Activated CD8-positive, alpha-beta T cell treated with anti-CD3 and anti-CD28 coated beads, Interleukin-2, amount 10 ng/mL, durations not matched to agents 7 days and 5 days (primary cell): ENCODE measurements at places on chromosomes 2 and 18.

DNA sequence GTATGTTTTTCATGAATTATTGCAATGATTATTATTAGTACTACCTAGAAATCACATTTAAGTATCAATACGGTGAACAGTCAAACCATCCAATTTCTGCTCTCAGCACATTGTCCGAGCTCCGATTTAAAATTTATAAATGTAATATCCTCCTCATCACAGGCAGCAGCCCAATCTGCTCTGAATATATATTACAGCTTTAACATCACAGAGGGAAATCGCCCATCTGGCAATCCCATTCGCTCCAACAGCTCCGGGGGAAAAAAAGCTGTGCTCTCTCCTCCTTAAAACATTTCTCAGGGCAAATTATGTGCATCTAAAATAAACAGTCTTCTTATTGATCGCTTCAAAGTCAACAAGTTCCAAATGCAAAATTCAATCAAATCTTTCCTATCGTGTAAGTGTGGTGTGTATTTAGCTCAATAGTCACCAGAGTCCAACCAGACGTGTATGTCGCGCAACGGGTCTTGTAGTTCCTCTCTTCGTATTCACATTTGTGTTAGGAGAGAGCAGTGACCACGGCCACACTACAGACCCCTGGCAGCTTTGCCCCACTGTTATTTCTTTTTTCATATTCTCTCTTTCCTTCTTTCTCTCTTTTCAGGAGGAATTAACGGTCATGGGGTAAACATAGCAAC, 2.4 kb downstream of the FIGN start:
- no peak for DNase-seq

- DNase-seq = no peak
Measured at GRCh38 chr2:172662099-172662498, 73.5 kb upstream of the RAPGEF4 start.

DNA sequence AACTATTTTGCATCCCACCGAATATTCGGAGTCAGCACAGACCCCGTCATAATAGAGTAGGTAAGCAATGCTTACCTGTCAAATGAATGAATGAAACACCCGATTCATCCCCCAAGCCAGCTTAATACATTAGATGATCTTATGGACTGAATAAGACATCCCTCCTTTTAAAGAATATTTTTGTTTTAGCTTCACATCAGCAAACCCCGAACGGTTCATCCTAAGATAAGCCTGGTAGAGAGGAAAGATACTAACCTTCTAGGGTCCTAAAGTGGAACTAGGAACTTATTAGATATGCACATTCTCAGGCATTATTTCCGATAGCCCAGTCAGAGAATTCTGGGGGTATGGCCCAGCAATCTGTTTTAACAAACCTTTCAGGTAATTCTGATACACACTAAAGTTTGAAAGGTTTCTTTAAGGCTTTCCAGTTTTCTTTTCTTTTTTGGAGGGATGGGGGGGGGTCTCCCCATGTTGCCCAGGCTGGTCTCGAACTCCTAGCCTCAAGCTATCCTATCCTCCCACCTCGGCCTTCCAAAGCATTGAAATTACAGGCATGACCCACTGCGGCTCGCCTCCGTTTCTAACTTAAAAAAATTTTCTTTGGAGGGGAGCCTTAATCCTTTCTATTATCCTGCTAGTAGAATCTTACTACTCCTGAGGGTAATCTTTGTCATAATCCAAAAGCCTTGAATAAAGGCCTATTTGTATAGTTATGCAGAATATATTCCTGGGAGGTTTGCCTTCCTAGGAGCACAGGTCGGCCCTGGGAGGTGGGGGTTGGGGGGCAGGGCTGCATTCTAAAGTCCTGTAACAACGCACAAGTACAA, 1.0 kb upstream of the ACTR3 start:
- DNase-seq = no peak

DNA sequence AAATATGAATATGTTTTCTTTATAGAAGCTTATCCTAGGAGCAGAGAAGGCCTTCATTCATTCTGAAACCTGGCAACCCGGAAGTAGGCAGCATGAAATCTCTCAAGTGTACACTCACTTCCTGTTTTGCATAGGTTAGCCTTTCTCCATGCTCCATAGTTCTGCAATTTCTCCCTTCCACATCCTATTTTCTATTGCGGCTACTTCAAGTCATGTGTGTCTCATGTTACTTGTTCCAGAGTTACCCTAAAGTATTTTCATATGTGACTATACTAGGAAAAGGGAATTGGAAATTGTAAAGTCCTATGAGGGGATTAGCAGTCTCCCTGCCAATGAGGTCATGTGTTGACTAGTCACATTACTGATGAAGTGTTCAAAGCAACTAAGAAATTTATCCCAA, 320.6 kb downstream of the NCKAP5 start:
- no peak for DNase-seq

DNA sequence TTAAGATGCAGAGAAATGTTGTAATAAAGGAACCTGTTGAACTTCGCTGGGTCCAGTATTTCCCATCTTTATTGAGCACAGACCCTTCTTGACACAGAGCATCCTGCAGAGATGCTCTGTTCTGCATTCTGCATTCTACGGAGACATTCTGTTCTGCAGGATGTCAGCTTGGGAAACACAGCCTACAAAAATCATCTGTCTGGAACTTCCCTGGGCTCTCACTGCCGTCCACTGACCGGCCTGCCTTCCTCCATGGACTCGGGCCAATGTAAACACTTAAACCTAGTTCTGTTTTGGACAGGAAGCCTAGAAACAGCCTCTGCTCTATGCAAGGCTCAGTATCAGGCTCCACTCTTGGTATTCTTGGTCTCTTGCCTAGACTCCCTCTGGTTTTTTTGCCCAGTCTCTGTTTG, 90.0 kb upstream of the PPP1CB start:
- DNase-seq = no peak

GRCh38 chr2:238161291-238162051, 2.7 kb downstream of the ERFE start:
- DNase-seq = no peak

DNA sequence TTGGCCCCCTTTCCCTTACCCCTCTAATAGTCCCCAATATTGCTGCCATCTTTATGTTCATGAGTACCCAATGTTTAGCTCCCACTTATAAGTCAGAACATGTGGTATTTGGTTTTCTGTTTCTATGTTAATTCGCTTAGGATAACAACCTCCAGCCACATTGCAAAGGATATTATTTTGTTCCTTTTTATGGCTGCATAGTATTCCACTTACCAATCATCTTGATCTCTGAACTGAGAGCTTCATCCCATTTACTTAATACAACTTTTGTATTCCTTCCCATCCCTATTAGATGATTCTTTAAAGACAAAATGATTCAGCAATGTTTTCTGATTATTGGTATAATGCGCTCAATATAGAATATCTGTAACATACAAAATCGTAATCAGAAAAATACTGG, 36.7 kb downstream of the ARL5A start:
- DNase-seq = no peak

GRCh38 chr2:153536115-153536514, 57.6 kb upstream of the RPRM start:
- no peak for DNase-seq

GRCh38 chr2:200305797-200306195, 697 bp upstream of the SPATS2L start:
- peak; percentile 30 for DNase-seq

GRCh38 chr2:179837408-179837807, 24.0 kb downstream of the ZNF385B start:
- DNase-seq = no peak

DNA sequence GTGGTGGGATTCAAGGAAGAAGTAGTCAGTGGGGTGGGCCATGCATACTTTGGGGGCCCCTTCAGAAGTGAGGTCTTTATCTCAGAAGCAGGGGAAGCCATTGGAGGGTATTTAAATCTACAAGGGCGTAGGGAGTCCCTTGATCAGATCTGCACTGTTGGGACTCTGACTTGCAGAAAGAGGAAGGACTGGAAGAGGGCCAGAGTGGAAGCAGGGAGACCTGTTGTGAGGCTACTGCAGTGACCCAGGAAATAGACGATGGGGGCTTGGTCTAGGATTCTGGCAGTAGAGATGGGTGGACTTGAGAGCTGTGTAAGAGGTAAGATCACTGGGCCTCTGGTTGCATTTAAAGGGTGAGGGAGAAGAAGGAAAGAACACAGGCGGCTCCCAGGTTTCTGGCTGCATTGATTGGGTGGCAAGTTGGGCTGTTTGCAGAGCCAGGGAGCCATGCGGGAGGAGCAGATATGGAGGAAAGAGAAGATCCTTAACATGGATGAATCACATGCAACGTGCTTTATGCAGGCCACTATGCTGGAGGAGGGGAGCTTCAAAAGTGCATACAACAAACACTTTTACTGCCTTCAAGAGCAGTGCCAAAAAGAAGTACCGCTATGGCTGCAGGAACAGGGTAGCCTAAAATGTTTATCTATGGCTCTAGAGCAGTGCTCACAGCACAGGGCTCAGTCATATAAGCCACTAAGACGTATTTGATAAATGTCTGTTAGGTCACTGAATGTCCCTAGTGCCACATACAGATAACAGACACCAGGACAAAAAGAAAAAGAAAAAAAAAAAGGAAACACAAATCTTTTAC, 2.3 kb downstream of the SFXN5 start:
- DNase-seq = no peak

DNA sequence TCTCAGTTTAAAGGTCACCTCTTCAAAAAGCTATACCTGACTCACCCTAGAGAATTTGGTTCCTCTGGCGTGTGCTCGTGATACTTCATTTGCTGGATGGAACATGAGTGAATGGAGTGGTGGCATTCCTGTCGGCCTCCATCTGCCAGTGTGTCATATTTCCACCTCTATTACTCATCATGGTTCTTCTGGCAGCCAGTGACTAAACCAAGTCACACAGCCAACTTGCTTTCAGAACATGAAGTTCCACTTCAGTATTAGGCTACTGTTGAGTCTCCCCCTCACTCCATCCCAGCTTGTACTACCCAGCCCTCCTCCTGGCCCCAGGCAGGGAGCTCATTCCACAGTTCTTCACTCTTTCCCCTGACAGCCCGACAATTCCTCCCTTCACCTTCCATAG, 169.8 kb downstream of the MREG start:
- DNase-seq = no peak

DNA sequence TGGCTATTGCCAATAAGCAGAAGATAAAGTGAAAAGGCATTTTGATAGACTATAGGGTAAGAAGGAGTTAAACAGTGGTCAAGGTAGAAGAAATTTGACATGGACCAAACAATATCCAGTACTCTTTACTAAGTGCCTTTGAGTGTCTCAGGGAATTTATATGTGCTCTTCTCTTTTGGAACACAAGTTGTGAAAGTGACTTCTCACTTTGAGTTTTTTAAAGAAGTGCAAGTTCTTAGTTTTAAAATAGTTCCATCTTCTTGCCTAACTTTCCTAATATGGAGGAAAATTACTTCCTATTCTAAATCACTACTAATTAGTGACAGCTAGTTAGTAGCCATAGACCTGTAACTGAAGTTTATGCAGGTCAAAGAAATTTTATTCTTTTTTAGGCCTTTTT, 63.4 kb downstream of the AFTPH start:
- no peak for DNase-seq

- no peak for DNase-seq
Measured at GRCh38 chr2:96136129-96136720, 2.1 kb downstream of the ASTL start.

DNA sequence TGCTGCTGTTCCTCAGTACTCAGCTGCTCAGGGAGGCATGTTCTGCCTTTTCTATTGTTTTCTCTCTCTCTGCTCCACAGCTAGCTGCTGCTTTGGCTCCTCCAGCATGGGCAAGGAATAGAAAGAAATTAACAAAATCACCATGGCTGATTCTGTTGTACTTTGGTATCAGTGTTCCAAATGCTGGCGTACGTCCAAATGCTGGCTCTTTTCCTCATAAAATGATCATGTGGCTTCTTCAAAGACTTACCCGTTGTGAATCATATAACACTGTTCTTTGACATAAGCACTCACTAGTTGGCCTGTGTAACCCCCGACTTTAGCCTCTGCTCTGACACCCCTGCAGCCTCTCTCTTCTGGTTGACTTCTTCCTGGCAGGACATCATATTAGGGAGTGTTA, 547.6 kb downstream of the CPS1 start:
- DNase-seq = no peak

DNA sequence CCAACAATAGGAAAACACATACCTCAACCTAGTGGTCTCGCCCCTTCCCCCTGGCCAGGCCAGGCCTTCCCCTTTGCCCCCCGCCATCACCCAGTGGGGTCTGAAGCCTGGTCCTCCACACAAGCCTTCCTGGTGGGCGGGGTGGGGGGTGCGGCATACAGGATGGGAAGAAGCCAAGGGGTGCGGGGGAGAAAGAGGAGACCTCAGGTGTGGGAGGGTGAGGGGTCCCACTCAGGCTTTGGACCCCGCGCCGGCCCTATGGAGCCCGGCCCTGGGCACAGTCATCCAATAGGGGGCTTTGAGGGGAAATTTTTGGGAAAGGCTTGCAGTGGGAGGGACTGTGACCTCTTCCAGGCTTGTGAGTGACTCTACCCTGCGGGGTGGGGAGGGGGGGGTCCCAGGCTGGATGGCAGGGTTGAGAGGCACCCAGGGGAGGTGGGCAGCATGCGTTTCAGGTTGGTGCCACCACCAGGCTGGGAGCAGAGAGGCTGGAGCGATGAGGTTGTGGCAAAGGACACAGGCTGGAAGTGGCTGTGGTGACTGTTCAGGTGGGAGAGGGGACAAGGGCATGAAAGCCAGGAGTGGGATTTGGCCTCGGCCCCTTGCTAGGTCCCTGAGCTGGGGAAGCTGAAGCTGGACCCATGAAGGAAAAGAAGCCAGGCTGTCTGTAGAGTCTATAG, 1.3 kb downstream of the SLC66A3 start:
- DNase-seq = no peak

- no peak for DNase-seq
Measured at GRCh38 chr2:217208867-217209266, 349.0 kb upstream of the TNP1 start.

DNA sequence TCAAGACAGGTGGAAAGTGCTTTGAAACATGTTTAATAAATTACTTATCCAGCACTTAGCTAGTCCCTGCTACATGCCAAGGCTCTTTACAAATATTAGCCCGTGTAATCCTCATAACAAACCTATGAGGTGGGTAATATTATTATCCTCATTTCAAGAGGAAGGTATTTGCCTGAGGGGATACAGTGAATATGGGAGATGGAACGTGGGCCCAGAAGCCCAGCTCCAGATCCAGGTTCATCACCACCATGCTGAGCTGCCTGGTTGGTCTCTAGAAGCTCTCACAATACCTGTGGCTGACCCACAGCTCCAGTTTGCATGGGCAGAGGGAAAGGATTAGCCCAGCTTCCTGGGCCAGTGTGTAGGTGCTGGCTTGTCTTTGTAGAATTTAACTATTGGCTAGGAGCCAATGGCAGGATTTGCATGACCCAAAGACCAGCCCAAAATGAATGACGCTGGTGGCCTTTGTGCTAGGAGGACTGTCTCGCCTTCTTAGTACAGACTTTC, 61.6 kb upstream of the ATP8B1 start:
- DNase-seq = no peak

- DNase-seq = no peak
Measured at GRCh38 chr2:71129902-71130151, 202 bp downstream of the MCEE start.

DNA sequence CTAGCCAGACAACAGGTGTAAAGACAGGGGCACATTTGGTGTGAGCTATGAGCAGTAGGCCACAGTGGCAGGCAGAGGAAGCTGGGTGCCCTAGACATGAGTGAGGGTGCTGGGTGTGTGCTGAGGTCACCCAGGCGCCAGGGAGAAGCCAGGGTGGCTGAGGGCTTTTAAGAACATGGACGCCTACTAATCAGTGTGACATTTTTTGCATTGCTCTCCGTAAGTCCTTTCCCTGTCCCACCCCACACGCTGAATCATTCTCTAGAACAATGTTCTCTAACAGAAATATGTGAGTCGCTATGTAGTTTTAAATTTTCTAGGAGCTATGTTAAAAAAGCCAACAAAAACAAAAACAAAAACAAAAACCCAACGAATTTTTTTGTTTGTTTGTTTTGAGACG, 204.5 kb upstream of the REV1 start:
- DNase-seq = no peak
